ENCODE measurements at places on chromosomes 6 and 20. TPM values are rescaled to one million over a fixed set of nuclear protein-coding genes. Genes with fewer than 3 reads are reported as not detected.

Gene PET117
- total RNA-seq, result 14.7 TPM

Gene EFCAB8
- total RNA-seq, result 0.66 TPM

Gene E2F3
- total RNA-seq, result 7.6 TPM

DNA sequence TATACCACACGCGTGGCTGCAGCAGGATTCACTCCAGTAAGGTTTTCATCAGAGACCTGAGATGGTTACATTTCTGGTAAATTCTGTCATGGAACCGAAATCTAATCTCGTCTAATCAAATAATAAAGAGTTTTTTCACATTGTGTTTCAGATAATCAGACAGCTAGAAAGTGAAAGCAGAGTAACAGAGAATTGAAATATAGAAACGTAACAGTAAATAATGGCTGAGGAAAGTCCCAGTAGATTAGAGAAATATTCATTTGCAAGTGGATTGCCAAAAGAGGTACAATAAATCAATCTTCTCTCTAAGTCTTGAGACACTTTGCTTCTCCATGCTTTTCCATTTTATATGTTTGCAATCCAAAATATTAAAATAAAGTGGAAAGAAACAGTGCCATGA lies 42.4 kb downstream of the PKHD1 start:
- DNase-seq, result no peak

- no peak for DNase-seq
These were observed 108.8 kb upstream of the JARID2 start for GRCh38 chr6:15137086-15137485.

Gene GTPBP2
- total RNA-seq, result 100 TPM

Gene HLA-DQA1
- total RNA-seq, result 24.1 TPM

GRCh38 chr20:4074877-4075455 lies 59.6 kb upstream of the RNF24 start:
- DNase-seq, result no peak

DNA sequence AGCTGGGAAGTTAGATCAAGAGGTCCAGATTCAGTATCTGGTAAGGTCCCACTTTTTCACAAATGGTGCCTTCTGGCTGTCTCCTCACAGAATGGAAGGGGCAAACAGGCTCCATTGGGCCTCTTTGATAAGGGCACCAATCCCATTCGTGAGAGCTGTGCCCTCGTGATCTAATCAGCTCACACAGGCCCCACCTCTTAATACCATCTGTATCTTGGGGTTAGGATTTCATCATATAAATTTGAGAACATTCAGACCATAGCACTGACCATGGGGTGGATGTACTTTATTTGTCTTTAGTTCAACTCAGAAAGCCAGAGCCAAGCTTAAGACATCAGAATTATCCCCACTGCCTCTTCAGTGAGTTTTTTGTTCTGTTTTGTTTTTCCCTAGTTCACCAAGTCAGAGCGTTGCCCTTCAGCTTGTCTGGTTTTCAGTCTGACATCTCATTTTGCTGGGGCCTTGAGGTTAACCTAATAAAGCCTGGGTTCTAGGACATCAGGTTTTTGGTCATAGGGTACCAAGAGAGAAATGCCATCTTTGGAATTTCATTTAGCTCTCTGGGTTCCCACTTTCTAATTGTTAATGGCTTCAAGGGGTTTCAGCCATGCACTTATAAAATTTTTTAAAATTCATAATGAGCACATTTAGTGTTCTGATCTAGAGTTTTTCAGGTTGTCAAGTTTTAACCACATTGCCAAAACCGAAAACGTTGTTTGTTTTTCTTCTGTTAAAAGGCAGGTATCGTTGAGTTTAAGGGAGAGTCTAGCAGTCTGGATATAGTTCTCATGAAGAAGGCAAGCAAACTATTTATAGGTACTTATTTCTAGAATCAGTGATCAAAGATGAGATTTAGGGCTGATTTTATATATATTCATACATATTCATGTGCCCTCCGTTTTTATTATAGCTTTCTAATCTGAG lies 19.0 kb downstream of the SENP6 start:
- no peak for DNase-seq

DNA sequence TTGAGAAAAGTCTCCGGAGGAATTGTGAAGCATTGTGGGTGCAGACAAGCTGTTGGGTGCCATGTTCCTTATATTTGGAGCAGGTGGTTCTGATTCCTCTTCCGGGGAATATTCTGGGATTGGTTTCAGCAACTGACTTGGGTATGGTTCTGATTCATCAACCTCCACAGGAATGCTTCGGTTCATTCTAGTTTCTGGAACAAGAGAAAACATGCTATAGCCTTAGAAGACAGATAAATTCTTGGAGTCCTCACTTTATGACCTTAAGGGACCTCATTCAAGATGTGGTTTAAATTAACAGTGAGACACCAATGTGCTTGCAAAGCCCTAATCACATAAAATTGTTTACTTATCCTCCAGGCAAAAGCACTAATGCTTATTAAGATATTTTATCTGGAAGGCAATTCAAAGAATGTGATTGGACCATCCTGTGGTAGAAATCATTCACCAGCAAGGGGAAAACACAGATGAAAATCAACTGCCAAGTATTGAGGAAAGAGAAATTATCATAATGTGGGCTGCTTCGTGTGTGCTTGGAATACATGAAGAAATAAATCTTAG lies 13.7 kb downstream of the TRAF3IP2 start:
- DNase-seq, result no peak

DNA sequence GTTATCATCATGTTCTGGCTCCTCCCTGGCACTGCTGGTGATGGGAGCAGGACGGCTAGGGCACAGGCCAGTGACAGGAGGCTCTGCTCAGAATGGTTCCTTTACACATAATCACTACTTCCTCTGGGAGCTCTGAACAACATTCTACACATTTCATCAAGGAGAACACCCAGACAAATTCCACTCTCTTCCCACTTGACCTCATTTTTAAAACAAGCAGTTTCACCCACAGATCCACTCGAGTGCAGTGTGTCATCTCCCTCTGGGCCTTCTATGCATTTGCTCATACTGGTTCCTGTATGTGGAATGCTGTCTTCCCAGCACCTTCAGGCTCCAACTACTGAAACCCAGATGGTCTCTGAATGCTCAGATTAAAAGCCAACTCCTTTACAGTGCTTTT lies 84.8 kb downstream of the ELOVL5 start:
- DNase-seq, result no peak

Gene HLA-DOB
- 0.38 TPM for total RNA-seq

Gene WFDC12
- not detected for total RNA-seq

DNA sequence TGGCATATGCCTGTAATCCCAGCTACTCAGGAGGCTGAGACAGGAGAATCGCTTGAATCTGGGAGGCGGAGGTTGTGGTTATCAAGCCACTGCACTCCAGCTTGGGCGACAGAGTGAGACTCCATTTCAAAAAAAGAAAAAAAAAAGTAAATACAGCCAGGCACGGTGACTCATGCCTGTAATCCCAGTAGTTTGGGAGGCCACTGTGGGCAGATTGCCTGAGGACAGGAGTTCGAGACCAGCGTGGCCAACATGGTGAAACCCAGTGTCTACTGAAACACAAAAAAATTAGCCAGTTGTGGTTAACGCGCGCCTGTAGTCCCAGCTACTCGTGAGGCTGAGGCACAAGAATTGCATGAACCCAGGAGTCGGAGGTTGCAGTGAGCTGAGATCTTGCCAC lies 1.5 kb upstream of the NINL start:
- DNase-seq, result no peak

GRCh38 chr6:29946223-29947076 lies 4.1 kb downstream of the HLA-A start:
- DNase-seq, result no peak

DNA sequence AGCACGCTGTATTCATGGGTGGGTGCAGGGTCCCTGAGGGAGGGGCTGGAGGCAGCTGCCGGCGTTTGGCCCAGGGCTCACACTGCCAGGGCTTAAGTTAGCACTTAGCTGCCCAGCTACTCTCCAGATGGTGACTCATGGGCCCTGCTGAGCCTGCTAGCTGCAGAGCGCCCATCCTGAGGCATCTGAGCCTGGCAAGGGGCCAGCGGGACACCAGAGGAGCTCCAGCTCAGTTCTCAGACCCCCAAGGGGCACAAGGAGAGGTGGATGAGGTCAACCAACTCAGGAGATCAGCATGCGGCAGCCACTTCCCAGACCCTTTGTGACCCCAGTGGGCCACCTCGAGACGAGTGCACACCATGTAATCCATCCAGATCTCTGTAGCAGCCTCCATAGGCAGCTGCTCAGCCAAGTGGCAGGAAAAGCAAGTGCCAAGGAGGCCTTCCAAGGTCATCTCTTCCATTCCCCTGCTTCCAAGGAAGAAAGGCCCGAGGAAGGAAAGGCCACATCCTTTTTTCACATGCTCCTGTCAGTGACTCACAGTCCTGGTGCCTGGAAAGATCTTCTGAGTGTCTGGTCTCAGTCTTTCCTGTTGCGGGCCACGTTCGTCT lies 35.3 kb downstream of the FOXP4 start:
- peak; percentile 29 for DNase-seq

- no peak for DNase-seq
These were observed 378.7 kb downstream of the RNGTT start for GRCh38 chr6:88584581-88585275.

Gene CHRNA4
- not detected for total RNA-seq

GRCh38 chr20:20734475-20734948 lies 22.1 kb upstream of the RALGAPA2 start:
- DNase-seq, result no peak

DNA sequence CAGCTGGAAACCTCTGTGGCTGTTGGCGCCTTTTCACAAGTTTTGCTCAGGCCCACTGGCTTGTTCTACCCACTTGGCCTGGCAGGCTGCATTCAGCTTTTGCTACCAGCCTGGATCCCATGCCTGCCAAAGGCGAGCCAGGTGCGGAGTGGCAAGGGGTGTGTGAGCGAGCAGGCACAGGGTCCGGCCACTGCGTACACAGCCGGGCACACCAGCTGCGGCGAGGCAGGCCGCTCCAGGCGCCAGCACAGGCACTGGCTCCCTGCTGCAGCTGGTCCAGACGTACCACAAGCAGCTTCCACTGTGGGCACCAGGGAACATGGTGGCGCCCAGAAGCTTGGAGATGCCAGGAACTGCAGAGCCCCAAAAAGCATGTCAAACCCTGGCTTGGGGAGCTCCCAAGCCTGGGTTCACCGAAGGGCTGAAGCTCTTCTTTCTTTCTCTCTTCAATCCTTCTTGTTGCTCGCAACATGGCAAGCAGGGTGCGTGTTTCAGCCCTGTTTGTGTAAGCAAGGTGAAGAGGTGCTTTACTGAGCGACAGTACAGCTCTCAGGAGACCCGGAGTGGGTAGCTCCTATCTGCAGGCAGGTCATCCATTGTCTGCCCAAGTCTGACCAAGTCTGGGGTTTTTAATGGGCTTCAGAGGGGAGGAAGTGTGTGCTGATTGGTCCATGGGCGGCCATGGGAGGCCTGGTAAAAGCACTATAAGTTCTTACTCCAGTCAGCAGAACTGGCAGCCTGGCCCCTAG lies 32.6 kb upstream of the GRM4 start:
- DNase-seq, result no peak

- no peak for DNase-seq
These were observed 32.0 kb downstream of the KIF6 start for GRCh38 chr6:39693206-39693605.

DNA sequence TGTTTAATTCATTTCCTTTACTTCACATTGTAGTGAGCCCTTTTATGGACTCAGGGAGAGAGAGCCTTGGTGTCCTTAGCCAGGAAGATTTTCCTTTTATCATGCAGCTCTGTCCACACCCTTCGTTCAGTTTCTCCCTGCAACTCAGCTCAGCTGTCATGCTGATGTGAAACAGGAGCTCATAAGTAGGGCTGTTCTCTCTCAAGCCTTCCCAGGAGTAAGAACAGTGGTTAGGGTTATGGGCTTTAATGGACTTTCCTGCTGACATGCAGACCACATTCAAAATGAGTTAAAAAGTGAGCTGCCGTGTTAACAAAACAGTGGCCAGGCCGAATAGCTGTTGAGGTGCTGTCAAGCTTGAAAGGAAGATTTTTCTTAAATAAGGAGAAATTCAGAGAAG lies 104.1 kb downstream of the BCKDHB start:
- no peak for DNase-seq

DNA sequence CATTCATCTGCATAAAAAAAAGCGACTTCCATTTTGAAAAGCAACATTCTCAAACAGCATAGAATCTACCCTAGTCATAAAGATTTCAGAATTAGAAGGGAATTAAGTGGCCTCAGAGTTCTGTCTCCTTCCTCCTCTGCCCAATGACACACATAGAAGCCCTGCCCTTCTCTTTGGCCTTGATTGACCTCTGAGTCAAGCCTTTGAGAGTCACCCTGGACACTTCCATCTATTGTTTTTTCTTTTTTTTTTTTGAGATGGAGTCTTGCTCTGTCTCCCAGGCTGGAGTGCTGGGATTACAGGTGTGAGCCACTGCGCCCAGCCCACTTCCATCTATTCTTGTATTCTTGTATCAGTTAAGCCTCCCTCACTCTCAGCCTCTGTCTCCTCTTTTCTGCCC lies 44.8 kb upstream of the CTNNBL1 start:
- no peak for DNase-seq

Gene ANKRD66
- total RNA-seq, result not detected

GRCh38 chr20:12700701-12701100 lies 308.1 kb upstream of the SPTLC3 start:
- DNase-seq, result no peak

DNA sequence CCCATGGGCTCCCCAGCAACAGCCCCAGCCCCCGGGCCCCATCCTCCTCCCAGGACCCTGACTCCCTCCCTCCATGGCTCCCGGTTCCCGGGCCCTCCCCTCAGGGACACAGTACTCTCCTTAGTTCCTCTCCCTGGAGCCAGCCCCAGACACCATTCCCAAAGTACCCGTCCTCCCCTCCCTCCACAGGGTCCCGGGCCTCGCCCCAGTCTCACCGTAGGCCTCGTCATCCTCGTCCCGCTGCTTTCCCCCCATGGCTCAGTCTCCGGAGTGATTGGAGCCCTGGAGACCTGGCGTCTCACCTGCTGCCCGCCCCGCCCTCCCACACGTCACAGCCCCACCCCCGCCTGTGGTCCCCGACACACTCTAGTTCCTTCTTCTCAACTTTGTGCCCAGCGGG lies at the start of gene SLC44A4:
SLC44A4 (minus strand) TSS at position 272 of the 400 bp plus-strand sequence; CDS start at position 255, 17 bp downstream.
- DNase-seq, result peak; percentile 78

Gene HLA-DPA1
- 62.0 TPM for total RNA-seq

GRCh38 chr6:107333491-107333890 lies 125.9 kb downstream of the PDSS2 start:
- DNase-seq, result no peak

Gene GJA10
- total RNA-seq, result not detected

- no peak for DNase-seq
These were observed 291.5 kb upstream of the SULF2 start for GRCh38 chr20:48076747-48077146.

DNA sequence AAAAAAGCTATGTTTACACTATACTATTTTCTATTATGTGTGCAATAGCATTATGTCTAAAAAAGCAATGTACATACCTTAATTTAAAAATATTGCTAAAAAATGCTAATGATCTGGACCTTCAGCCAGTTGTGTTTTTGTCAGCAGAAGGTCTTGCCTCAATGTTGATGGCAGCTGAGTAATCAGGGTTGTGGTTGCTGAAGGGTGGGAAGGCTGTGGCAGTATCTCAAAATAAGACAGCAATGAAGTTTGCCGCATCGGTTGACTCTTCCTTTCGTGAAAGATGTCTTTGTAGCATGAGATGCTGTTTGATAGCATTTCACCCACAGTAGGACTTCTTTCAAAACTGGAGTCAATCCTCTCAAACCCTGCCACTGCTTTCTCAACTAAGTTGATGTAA lies 134.7 kb upstream of the CDYL start:
- DNase-seq, result no peak

GRCh38 chr6:30748851-30749540 lies 4.6 kb upstream of the IER3 start:
- DNase-seq, result no peak
